Neural crest cell (in vitro differentiated cells): ENCODE measurements at places on chromosomes 3 and 15. TPM values are rescaled to one million over a fixed set of nuclear protein-coding genes. Genes with fewer than 3 reads are reported as not detected.

Gene XCR1
- total RNA-seq: not detected in 2 replicates

DNA sequence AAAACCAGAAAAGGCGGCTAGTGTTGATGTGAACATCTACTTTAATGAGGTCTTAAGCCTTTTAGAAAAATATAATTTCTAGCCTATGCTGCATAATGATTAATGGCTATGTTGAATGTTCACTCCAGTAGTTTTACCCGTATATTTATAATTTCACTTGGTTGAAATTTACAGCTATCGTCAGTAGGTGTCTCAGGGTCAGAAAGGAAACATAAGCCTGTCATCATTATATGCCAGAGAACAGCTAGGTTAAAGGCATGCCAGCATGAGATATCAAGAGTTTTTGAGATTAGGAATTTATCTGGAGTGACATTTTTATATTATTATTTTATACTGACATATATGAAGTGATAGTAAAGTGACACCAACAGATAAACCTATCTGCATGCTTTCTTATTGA is 904.1 kb downstream of the OTOL1 start:
- no peaks in the 10 kb centered on the region for H3K36me3 ChIP-seq
- no peaks in the 10 kb centered on the region for H3K27me3 ChIP-seq
- H3K4me3 ChIP-seq: no peak overlapping the region
- DNase-seq: no peak
- no peak overlapping the region for H3K27ac ChIP-seq

- no peak overlapping the region for H3K27ac ChIP-seq
- no peaks in the 10 kb centered on the region for H3K27me3 ChIP-seq
- peaks cover 13% of the 10 kb centered on the region for H3K4me1 ChIP-seq
- no peaks in the 10 kb centered on the region for H3K36me3 ChIP-seq
- DNase-seq: no peak
Measured at GRCh38 chr3:171643033-171643432, 167.2 kb downstream of the PLD1 start.

DNA sequence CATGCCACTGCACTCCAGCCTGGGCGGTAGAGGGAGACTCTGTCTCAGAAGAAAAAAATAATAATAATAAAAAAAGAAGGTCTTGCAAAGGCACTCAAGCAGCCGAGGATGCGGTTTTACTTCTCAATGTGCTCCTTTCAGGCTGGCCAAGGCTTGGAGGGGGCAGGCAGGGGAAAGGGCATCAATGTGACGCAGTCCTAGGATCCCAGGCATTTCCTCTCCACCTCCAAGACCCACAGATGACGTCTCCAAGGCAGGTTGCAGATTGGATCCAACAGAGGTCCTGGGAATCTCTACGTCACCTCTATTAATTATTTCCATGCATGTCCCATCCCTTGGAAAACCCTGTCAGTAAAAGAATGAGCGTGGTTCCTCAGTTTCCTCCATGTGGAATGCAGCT is 56.2 kb downstream of the FAM43A start:
- peaks cover 56% of the 10 kb centered on the region for H3K27me3 ChIP-seq
- H3K4me3 ChIP-seq: no peak overlapping the region
- DNase-seq: no peak
- peaks cover 10% of the 10 kb centered on the region for H3K4me1 ChIP-seq

GRCh38 chr15:55118344-55118870 is 78.3 kb downstream of the RSL24D1 start:
- H3K36me3 ChIP-seq: no peaks in the 10 kb centered on the region
- no peak overlapping the region for H3K27ac ChIP-seq
- peaks cover 4% of the 10 kb centered on the region for H3K27me3 ChIP-seq
- H3K4me1 ChIP-seq: no peaks in the 10 kb centered on the region

Gene MESP1
- total RNA-seq: 1.2 and 2.3 TPM in 2 replicates
